ENCODE measurements at places on chromosomes 7 and 10.

DNA sequence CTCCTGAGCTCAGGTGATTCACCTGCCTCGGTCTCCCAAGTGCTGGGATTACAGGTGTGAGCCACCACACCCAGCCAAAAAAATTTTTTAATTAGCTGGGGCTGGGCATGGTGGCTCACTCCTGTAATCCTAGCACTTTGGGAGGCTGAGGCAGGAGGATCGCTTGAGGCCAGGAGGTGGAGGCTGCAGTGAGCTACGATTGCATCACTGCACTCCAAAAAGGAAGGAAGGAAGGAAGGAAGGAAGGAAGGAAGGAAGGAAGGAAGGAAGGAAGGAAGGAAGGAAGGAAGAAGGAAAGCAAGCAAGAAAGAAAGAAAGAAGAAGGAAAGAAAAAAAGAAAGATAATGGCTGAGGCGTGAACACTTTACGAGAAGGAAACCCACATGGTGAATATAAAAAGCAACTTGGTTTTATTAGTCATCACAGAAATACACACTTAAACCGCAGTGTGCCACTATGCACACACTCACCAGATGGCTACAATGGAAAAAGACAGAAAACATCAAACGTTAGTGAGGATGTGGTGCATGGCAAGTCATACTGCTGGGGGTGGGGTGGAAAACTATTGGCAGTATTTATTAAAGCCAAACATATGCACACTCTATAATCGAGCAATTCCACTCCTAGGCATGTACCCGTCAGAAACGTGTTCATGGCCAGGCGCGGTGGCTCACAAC, 4.4 kb upstream of the CCL26 start:
- DNase-seq, result no peak

DNA sequence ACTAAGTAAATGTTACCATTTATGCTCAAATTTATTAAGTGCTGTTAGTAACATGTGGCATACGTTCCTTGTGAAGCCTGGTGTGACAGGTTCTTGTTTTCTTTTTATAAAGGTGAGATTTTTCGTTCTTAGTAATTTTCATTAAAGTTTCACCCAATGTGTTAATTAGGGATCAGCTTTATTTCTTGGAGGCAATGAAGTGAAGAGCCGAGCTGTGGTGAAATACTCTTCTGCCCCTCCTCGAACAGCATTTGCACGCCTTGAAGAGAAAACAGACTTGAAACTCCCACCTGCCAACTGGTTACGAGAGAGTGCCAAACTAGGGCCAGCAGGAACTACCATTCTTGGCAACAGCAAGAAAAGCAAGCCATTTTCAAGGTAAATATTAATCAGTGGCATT, 1.5 kb downstream of the EDRF1 start:
- DNase-seq, result no peak

- DNase-seq, result no peak
Observed at GRCh38 chr7:12821746-12822145, 134.3 kb downstream of the ARL4A start.

GRCh38 chr7:28953633-28954032, 4.5 kb downstream of the TRIL start:
- no peak for DNase-seq

GRCh38 chr10:30813872-30814481, 184.4 kb upstream of the LYZL2 start:
- no peak for DNase-seq

DNA sequence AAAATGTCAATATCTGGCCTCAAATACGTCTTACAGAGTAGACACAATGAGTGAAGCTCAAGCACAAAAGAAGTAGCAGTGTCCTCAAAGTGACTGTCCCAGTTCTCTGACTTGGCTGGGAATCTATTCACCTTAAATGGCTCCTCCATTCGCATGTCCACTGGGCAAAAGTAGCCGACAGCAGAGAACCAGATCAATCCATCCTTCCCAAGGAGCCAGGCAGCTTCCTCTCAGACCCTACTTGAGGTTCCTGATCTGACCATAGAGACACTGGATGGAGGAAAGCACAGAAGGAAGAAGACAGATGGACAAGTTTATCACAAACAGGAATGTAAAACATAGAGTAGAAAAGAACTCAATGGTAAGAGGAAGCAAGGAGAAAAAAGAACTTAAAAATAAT, 53.5 kb downstream of the CDK6 start:
- DNase-seq, result no peak

- DNase-seq, result no peak
Observed at GRCh38 chr7:43914795-43915194, 8.4 kb upstream of the URGCP start.
